ENCODE measurements at places on chromosomes 7 and 10. TPM values are rescaled to one million over a fixed set of nuclear protein-coding genes. Genes with fewer than 3 reads are reported as not detected.

- no peak for DNase-seq
Observed at GRCh38 chr10:83937826-83938225, 201.5 kb upstream of the GHITM start.

DNA sequence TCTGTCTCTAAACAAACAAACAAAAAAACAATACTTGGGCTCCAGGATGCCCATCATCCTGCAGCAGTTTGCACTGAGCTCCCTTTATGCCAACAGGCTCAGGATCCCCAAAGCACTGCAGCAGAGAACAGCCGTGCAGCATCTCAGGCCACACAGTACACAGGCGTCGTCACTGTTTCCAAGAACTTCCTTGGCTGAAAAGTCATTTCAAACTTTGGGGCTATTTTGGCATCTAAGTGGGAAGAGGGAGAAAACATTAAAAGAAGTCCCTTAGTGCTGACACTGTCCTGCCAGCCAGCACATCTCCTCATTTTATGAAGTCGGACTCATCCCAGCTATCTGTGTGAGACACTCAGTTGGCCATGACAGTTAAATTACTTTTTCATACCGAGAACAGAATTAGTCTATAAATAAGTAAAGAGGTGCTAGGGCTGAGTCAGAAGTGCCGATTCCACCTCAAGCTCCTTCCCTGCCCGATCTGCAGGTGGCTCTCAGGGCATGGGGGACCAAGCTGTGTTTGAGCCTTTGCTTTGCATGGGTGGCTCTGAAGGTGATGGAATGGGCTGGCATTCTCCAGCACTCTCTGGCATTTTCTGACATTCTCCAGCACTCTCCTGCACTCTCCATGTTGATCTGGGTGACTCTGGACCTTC lies 68.5 kb downstream of the PTPRN2 start:
- peak; percentile 15 for DNase-seq

- DNase-seq = peak; percentile 91
Observed at GRCh38 chr10:126041804-126042231, 145.5 kb downstream of the FANK1 start.

The PDIA4 gene
- total RNA-seq = 48.7 TPM

The RAB19 gene
- not detected for total RNA-seq

DNA sequence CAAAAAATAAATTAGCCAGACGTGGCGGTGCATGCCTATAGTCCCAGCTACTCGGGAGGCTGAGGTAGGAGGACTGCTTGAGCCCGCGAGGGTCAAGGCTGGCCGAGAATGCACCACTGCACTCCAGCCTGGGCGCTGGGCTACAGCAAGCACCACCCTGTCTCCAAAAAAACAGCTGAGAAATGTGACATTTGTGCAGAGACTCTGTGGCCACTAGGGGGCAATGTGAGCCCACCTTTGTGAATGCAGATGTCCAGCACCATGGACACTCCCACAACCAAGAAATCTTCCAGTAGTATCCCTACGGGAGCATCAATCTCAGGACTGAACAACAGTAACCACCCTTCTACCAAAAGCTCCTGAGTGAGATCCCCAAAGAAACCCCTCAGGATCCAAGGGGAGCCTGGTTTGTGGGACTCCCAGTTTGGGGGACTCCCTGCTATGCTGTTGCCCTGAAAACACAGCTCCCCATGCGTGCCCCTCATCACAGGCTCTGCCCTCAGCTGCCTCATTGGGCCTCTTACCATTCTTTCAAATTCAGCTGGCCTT lies 6.2 kb upstream of the AHCYL2 start:
- DNase-seq = peak; percentile 88

- DNase-seq = no peak
Observed at GRCh38 chr7:137488038-137488437, 144.5 kb upstream of the PTN start.

GRCh38 chr10:110901954-110902819 lies 16.8 kb downstream of the BBIP1 start:
- no peak for DNase-seq

The GHRHR gene
- not detected for total RNA-seq

GRCh38 chr7:107069457-107069856 lies 25.0 kb downstream of the PRKAR2B start:
- DNase-seq = no peak

DNA sequence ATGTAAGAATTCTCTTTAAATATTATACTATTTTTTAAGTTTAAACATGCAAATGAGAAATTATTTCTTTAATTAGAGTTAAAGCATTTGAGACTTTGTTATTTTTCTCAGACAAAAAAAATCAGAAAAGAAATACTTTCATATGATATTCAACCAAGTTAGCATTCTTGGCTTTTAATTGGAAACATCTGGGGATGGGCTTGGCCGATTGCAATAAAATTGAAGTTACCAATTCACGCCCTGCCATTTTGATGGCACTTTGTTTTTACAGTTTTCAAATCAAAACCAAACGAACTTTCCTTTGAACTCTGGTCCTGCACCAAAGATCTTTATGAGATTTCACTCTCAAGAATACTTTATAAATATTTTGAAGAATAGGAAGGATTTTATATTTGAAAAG lies 127.7 kb downstream of the ATE1 start:
- no peak for DNase-seq

- DNase-seq = no peak
Observed at GRCh38 chr7:89283302-89283701, 487.8 kb upstream of the TEX47 start.

The PNLIPRP1 gene
- not detected for total RNA-seq

The PODXL gene
- total RNA-seq = 59.0 TPM

GRCh38 chr10:127415901-127416581 lies 133.1 kb upstream of the NPS start:
- no peak for DNase-seq

- no peak for DNase-seq
Observed at GRCh38 chr7:55205124-55205955, 159.8 kb upstream of the LANCL2 start.

DNA sequence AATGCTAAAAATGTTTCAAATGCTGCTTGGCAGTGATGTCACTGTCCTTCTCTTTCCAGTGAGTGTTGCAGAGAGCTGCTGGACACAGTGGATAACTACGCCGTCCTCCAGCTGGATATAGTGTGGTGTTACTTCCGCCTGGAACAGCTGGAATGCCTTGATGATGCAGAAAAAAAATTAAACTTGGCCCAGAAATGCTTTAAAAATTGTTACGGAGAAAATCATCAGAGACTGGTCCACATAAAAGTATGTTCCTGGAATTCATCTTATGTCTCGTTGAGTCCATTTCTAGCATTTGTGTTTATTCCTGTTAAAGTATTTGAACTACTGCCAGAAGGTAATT lies 25.2 kb downstream of the NUB1 start:
- DNase-seq = no peak

- no peak for DNase-seq
Observed at GRCh38 chr10:13390604-13391522, 42.8 kb upstream of the SEPHS1 start.

DNA sequence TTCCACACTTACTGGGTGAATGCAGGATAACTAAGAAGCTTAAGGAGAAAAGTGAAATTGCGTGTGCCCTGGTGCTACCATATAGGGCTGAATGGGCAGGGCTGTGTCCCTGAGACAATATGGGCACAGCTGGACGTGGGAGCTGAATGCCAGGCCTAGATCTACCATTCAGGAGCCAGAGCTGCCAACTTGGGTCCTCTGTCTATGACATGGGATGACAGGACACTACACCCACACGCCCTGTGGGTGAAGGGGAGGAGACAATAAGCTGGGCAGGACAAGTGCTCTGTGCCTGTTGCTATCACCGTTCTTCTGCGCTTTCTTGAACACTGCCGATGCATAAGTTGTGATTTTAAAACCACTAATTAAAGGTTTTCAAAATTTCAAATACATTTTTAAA lies 293.9 kb downstream of the TNS3 start:
- no peak for DNase-seq

- DNase-seq = no peak
Observed at GRCh38 chr10:126654579-126654978, 15.9 kb downstream of the C10orf90 start.

- no peak for DNase-seq
Observed at GRCh38 chr7:125814100-125814499, 884.5 kb upstream of the POT1 start.

DNA sequence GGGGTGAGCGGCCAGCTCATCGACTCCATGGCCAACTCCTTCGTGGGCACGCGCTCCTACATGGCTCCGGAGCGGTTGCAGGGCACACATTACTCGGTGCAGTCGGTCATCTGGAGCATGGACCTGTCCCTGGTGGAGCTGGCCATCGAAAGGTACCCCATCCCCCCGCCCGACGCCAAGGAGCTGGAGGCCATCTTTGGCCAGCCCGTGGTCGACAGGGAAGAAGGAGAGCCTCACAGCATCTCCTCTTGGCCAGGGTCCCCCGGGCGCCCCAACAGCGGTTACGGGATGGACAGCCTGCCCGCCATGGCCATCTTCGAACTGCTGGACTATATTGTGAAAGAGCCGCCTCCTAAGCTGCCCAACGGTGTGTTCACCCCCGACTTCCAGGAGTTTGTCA lies 17.4 kb upstream of the TSPAN33 start:
- no peak for DNase-seq

The HILPDA gene
- total RNA-seq = 5.9 TPM

The INMT gene
- 48.1 TPM for total RNA-seq

GRCh38 chr7:142307246-142307900 lies 49.5 kb upstream of the PRSS58 start:
- no peak for DNase-seq

- DNase-seq = peak; percentile 95
Observed at GRCh38 chr7:143263266-143264195, at the start of gene GSTK1. Gene GSTK1, plus strand, starts transcription at chr7:143263441. Its CDS starts 73 bp downstream, at chr7:143263514.

GRCh38 chr7:131896165-131896863 lies 339.9 kb upstream of the PODXL start:
- DNase-seq = no peak

GRCh38 chr7:134693256-134693655 lies 46.6 kb downstream of the BPGM start:
- no peak for DNase-seq

DNA sequence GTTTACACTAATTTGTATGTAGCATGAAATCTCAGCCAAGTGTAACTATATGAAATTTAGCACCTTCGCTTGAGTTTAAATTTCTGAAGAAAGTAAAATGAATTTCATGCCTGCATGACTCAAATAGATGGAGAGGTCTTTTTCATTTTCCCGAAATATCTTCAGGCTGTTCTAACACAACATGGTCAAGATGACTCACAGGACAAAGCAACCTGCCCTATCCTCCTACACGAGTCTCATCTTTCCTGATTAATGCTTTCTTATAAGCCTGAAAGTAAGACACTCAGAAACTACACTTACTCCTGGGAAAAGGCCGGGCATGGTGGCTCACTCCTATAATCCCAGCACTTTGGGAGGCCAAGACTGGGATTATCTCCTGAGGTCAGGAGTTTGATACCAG lies 41.2 kb downstream of the CH25H start:
- DNase-seq = no peak

The HYAL4 gene
- total RNA-seq = not detected

DNA sequence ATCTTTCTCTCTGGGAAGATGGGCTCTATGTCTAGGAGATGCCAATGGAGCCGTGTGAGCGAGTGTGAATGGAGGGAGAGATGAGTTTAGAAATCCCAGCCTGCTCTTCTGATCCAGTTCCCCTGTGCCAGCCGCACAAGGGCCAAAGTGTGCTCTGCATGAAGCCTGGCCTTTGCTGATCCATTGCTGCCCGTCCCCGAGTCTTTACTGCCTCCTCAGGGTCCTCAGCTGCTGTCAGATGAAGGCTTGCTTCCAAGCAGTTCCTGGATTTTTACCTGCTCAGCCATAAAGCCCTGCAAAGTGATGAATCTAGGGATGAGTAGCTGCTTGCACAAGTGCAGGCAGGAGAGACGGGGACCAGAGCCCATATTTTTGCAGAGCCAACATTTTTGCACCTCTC lies 115.9 kb downstream of the ZMIZ1 start:
- DNase-seq = peak; percentile 37

- no peak for DNase-seq
Observed at GRCh38 chr7:70920876-70921275, 211.1 kb upstream of the GALNT17 start.

- no peak for DNase-seq
Observed at GRCh38 chr10:126015413-126015812, 119.0 kb downstream of the FANK1 start.

The ASZ1 gene
- not detected for total RNA-seq

The PIK3AP1 gene
- total RNA-seq = 7.6 TPM

The HOXA9 gene
- total RNA-seq = not detected

DNA sequence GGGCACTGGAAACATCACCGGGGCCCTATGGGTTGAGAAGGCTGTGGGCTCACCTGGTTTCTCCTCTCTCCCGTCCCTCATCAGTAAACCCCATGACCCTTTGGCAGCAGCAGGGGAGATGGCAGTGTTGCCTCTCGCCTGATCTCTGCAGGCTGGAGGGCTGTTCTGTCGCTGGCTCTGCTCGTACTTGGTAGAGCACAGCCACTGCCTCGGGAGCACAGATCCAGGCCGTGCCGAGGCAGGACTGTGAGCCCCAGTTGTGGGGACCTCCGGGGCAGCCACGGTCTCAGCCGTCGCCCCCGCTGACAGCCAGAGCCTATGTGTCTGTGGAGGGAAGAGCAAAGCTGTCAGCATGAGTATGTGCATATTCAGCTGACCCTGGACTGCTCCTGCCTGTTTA lies 94.9 kb downstream of the PTPRE start:
- no peak for DNase-seq

The ANXA8L1 gene
- 0.68 TPM for total RNA-seq

The STEAP4 gene
- 25.2 TPM for total RNA-seq

The SPAM1 gene
- total RNA-seq = not detected

DNA sequence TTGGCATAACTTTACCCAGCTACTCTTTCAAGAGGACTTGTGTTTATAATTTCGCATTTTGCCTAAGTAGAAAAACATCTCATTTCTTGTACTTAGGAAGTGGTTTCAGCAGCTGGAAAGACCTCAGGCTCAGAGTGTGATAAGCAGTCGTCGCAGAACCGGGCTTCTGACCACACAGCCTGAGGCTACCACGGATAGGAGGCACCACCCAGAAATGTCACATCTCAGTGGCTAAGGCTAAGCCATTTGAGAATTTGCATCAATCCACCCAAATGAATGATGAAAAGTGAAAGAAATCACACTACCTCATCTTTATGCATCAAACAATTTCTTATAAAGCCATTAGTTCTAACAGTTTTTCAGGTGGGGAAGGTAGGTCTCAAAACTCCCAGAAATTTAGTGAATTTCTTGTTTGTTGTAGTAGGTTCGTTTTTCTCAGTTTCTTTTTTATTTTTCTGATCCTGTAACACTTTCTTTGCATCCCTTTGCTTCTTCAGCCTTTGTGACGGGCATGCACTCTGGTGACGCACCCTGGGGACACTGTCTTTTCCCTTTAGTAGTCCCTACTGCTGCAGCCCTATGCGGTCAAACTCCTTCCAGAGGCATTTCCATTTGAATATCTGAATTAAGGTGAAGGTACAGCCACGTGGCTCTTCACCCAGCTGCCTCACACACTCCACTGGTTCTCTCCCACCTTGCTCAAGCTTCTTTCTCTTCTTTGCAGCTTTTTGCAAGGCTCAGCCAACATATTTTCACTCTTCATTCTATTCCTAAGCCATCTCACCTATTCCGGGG lies 68.5 kb downstream of the MAP3K8 start:
- no peak for DNase-seq

DNA sequence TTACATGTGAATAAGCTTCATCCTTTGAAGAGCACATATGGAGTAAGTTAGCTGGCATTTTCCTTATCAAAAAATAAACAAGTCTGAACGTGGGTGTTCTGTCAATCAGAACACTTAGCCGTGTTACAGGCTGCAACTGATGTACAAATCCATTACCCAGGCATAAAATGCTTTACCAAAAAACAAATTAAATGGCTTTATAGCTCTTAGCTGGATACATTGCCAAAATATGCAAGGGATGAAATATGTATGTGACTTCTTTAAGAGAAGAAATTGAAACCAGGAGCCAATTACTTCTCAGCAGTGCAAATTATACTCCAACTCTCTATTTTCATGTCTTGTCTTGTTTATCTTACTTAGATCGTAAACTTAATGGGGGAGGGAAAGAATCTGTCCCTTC lies 214.8 kb downstream of the DGKB start:
- DNase-seq = no peak

The LIPK gene
- not detected for total RNA-seq
